ENCODE measurements at places on chromosomes 2 and 18.

- no peak for DNase-seq
Measured at GRCh38 chr2:121626777-121627524, 22.3 kb downstream of the CLASP1 start.

GRCh38 chr18:47260120-47260923, 8.9 kb upstream of the SKOR2 start:
- DNase-seq: peak; percentile 7

DNA sequence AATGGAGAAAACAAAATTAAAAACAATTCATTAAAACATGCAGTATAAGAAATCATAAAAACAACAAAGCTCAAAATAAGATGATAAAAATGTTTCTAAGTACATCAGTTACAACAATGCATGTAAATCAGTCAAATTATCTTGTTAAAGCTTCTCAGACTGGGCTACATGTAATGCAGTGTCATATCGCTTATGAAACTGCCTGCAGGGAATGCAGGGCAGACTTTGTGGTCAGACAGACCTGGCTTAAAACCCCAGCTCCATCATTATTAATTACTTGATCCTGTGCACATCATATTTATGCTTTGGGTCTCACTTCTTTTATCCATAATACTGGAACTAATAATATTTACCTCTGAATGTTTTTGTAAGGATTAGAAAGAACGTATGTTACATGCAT, 74.6 kb downstream of the PID1 start:
- no peak for DNase-seq

DNA sequence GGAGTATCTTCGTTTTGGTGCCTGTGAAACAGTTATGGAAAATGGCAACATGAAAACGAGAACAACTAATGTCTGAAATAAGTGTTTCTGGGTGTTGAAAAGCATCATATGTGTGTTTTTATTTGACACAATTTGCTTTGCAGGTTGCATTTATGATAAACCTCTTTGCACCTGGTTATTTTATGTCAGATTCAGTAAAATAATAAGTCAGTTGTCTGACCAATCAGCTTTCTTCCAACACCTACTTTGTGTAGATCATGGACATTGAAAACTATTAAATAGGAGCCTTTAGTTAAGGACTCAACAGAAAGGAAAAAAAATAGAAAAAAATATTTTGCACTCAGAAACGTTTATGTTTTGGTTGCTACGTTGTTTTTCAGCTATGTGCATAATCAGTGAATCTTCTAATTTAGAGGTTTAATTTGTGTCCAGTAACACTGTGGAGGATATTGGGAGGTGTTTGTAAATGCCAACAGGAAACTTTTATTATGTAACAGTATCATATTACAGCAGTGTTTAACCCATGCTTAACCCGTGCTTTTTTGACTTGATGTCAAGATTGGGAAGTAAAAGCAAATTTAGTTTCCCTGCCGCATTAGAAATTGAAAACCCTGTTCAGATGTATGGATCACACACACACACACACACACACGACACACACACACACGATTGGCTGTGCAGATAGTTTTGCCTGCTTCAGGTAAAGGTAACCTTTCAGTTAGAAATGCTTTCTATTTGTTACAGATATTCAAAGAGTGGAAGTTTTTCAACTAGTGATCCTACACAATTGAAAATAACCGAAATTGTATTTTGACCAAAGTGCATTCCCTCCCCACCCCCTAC, 2.6 kb downstream of the PKP4 start:
- DNase-seq: no peak

Measured in GM04504 (cell line).